ENCODE measurements at places on chromosomes 4 and X.
A peak's percentile ranks its signal among the peaks of the same experiment; 100 is the strongest.

GRCh38 chr4:67204441-67204840 lies 340.9 kb downstream of the CENPC start:
- DNase-seq: no peak

- no peak for DNase-seq
These were observed 206.5 kb upstream of the STK26 start for GRCh38 chrX:131816551-131817136.

DNA sequence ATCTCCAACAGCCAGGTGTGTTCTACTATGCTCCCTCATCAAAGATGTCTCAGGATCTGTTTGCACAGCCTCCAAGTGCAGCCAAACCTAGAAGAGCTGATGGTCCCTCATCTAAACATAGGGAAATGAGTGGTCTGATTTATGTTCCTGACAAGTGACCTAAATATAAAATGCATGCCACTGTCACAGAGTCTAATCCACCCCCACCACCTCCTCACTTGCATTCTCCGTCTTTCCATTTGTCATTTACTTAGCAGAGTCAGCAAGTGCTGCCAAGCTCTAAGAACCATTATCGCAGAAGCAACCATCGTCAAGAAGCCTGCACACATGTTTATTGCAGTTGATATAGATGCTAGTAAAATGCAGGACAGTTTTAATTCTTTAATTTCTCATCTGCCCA lies 33.1 kb upstream of the VCX3A start:
- no peak for DNase-seq

GRCh38 chr4:8312976-8313375 lies 43.4 kb downstream of the HTRA3 start:
- no peak for DNase-seq

- no peak for DNase-seq
These were observed 40.7 kb upstream of the LDB2 start for GRCh38 chr4:16939178-16939577.

GRCh38 chr4:99506781-99507180 lies 4.0 kb upstream of the C4orf17 start:
- no peak for DNase-seq

GRCh38 chrX:131298846-131299245 lies 9.7 kb upstream of the IGSF1 start:
- no peak for DNase-seq

DNA sequence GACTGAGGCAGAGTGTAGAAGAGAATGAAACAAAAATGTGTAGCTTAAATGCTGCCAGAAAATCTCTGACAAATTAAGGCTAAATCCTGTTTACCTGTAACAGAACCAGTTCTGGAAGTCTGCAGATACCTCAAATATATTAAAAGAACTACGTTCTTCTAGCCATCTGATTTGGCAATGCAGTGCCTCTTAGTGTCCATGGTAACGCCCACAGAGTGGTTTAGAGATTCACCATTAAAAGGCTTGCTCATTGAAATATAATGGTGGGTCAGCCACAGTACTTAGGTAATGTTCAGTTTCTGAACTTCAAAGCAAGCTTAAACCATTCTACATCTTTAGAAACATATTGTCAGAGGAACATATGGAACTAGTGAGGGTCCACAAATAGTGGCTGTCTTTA lies 23.2 kb upstream of the LUZP4 start:
- DNase-seq: no peak

DNA sequence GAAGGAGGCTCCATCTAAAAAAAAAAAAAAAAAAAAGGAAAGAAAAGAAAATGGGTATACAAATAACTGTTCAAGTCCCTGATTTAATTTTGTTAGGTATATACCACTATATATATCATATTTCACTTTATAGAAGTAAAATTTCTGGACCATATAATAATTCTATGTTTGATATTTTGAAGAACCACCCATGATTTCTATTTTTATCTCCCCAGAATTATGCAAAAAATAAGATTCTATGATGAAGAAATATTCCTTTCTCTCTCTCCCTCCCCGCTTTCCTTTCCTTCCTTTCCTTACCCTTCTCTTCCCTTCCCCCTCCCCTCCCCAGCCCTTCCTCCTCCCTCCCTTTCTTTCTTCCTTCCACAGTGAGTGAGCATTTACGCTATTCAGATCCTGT lies 337.5 kb upstream of the SPANXN4 start:
- no peak for DNase-seq

DNA sequence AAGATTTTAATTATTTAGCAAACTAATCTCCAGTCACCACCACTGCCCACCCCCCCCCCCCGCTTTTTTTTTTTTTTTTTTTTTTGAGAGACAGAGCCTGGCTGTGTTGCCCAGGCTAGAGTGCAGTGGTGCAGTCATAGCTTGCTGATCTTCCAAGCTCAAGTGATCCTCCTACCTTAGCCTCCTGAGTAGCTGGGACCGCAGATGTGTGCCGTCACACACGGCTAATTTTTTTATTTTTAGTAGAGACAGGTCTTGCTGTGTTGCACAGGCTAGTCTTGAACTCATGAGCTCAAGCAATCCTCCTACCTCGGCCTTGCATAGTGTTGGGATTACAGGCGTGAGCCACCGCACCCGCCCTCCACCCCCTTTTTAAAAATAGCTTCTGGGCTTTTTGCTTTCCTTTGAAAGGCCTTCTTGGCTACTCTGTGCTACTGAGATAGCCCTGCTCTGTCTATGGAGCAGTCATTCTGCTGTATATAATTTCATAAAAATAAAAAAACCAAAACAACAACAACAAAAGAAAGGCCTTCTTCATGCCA lies 18.7 kb downstream of the TXLNG start:
- DNase-seq: no peak

DNA sequence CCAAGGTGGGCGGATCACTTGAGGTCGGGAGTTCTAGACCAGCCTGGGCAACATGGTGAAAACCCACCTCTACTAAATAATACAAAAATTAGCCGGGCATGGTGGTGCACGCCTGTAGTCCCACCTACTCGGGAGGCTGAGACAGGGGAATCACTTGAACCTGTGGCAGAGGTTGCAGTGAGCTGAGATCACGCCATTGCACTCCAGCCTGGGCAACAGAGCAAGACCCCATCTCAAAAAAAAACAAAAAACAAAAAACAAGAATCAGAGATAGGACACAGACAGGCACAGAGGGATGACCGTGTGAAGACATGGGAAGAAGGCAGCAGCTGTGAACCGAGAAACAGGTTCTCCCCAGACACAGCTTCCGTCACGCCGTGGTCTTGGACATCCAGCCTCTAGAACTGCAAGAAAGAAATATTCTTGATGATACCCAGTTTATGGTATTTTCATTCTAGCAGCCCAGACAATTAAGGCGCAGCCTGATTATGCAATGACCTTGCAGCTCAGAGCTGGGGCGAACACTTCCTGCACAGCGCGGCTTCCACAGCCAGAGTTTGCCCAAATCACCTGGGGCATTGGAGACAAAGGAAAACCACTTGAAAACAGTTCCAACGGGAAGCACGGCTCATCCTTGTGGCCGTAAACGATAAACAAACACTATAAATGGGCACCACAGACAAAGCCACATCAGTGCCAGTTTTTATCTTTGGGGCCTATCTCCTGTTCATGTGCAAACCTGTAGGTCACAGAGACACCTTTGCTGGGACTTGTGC lies 4.2 kb upstream of the ARSD start:
- no peak for DNase-seq

DNA sequence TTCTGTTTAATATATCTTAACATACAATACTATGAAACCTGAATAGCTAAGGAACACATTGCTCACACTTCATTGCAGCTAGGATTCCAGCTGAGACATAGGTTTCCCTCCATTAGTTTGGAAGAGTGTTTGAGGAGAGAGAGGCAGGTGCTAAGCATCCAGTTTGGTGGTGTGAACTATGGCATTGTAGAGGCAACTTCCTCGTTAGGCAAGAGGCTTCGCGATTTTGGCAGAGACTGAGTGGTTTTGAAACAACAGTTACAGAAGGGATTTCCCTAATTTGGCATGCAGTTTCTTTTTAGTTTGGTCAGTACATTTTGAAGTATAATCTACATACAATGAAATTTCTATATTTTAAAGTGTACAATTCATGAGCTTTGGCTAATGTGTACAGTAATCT lies 117.1 kb upstream of the BMP3 start:
- DNase-seq: no peak

- DNase-seq: no peak
These were observed 101.6 kb upstream of the MID1IP1 start for GRCh38 chrX:38699696-38700095.

DNA sequence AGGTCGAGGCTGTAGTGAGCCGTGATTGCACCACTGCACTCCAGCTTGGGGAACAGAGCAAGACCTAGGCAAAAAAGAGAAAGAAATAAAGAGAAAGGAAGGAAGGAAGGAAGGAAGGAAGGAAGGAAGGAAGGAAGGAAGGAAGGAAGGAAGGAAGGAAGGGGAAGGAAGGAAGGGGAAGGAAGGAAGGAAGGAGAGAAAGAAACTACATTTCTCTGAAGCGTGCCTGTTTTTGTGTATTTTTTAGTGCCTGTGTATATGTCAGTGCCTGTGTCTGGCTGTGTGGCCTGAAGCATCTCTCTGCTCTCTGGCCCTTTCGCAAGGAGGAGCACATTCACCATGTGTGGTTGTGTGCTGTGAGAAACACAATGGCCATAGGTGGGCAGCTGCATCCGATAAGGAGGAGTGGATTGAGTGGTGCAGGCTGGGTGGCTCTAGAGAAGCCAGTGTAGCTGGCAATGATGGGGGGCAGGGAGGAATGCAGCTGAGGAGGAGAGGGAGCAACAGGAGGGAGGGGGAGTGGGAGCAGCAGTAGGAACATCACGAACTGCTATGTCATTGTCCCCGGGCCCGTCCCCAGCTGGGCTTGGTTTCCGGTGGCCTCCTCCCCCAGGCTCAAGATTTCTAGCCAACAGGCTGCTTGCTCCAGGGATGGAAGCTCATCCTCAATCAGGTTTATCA lies 11.4 kb downstream of the SYN1 start:
- DNase-seq: no peak

- DNase-seq: no peak
These were observed 54.9 kb downstream of the F8 start for GRCh38 chrX:154967603-154968002.

DNA sequence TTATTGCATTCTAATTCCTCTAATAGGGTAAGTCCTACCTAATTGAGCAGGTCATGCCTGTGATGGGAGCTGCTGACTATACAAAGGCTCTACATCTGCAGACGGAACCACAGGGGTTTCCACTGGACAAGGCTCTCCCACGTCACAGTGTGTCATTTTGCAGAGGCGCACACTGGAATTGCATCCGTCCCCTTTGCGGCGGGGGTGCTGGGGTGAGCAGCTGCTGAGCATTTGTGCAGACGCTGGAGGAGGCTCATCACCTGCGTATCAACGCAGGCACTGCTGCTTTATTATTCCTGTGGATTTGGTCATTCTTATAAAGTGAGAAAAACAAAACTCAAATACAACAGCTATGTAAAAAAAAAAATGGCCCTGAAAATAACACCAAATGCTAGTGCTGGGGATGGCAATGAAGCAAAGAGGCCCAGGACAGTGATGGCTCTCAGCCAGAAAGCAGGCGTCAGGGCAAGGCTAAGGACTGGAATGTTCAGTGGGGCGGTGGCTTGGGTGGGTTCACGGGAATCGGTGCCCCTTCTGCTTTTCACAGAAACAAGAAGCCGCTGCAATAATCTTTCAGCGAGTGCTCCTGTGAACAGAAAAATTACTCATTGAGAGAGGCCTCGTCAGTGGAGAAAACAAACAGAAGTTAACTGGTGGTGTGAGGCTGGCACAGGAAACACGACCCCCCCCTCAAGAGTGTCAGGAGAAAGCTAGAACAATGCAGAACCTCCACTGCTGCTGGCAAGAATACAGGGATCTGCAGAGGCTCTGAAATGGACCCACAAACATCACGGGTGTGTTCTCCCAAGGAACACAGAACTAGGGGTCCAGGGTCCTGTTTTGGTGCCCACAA lies 67.8 kb downstream of the GATB start:
- DNase-seq: no peak

GRCh38 chr4:111960241-111960667 lies 185.0 kb upstream of the FAM241A start:
- DNase-seq: no peak

GRCh38 chr4:183633476-183634400 lies 25.2 kb downstream of the RWDD4 start:
- no peak for DNase-seq

- no peak for DNase-seq
These were observed 377.1 kb upstream of the HS3ST1 start for GRCh38 chr4:11805842-11806241.

GRCh38 chrX:120504569-120504968 lies 35.5 kb upstream of the LAMP2 start:
- no peak for DNase-seq

DNA sequence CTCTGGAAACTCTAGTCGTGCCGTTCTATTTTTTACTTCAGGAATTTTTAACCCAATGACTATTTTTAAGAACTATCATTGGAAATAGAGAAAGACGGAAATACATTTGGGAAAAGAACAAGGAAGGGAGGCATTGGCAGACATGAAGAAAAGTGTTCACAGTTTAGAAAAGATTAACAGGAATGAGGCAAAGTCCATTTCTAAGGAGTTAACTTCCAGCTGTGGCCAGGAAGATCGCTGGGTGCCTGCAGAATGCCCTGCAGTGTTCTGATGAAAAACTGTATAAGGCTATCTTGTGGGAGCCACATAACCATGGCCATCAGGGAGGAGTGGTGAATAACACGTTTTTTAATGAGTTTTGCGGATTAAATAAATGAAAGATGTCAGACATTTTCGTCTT lies 150.6 kb upstream of the VCX3A start:
- DNase-seq: no peak

GRCh38 chrX:51420610-51421009 lies 75.8 kb downstream of the NUDT11 start:
- DNase-seq: peak; percentile 18

GRCh38 chr4:147233-147632 lies 22.9 kb downstream of the ZNF718 start:
- no peak for DNase-seq

DNA sequence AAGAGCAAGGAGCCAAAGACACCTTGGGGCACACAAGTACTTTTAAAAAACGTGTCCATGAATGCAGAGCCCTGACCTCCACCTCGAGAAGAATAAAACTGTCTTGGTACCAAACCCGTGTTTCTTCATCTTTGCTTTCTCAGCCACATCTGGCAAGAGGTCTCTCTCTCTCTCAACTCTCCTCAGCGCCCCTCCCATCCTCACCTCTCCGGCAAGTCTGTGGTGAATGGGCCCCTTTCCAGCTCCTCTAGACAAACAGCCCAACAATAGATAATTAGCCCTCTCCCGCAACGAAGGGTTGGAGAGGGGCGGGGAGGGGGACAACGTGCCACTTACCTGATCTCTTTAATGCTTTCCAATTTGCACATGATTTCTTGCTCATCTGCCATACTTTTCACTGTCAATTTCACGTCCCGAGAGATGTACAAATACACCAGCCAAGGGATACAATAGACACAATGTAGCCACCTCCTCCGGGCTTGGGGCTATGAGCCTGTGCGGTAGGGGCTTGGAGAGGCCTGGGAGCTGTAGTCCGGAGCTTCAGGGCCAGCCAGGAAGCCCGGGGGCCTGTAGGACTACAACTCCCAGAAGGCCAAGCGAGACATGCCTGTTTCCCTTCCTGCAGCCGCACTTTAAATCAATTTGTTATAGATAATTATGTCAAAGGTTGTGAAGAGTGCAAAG lies at the start of gene ZC4H2:
Gene ZC4H2, minus strand, starts transcription at position 462 of the 684 bp plus-strand sequence. Its CDS starts 73 bp downstream, at position 389.
- peak; percentile 52 for DNase-seq

- no peak for DNase-seq
These were observed 31.5 kb upstream of the ELF2 start for GRCh38 chr4:139208404-139208945.

GRCh38 chr4:108005807-108006206 lies 16.1 kb downstream of the HADH start:
- no peak for DNase-seq

- no peak for DNase-seq
These were observed 81.2 kb downstream of the SHROOM3 start for GRCh38 chr4:76515975-76516843.

Measured in right renal pelvis (tissue), 4 donors.